ENCODE measurements at places on chromosomes 4 and X.

DNA sequence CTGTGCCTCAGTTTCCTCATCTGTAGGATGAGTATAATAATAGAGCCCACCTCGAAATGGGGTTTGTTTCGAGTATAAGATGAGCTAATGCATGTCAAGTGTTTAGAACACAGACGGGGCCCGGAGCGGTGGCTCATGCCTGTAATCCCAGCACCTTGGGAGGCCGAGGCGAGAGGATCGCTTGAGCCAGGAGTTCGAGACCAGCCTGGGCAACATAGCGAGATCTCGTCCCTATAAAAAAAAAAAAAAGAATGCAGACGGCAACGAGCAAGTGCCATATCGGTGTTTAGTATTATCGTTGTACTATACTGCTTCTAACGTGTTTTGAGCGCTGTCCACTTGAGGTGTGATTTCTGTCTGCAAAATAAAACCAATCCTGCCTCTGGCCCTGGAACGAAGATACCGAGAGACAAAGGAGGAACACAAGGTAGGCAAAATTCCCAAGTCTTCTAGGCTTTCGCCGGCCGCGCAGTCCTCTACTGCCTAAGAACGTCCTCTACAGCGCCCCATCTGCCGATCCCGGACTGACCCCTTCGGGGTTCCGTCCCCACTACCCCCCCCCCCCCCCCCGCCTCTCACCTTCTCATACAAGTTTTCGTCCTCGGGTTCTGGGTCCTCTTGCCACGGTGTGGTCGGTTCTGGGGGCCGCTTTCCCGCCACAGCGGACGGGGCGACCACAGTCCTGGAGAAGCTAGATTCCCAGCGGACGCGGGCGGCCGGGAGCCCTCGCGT, 442 bp downstream of the NDUFB11 start:
- no peak for DNase-seq

GRCh38 chr4:42709392-42710065, 52.6 kb upstream of the ATP8A1 start:
- no peak for DNase-seq

DNA sequence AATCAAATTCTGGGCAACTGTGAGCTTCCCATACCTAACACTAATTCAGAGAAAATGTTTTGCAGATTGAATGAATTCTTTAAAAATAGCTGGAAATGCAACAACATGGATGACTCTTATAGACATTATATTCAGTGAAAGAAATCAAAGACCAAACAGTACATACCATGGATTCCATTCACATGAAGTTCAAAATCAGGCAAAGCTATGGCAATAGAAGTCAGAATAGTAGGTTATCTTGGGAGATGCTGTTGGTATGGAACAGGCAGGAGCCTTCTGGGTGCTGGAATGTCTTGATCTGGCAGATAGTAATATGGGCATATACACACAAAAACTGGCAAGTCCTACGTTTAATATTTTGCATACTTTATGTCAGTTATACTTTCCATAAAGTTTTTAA, 25.5 kb upstream of the CBLL2 start:
- DNase-seq = peak; percentile 0

DNA sequence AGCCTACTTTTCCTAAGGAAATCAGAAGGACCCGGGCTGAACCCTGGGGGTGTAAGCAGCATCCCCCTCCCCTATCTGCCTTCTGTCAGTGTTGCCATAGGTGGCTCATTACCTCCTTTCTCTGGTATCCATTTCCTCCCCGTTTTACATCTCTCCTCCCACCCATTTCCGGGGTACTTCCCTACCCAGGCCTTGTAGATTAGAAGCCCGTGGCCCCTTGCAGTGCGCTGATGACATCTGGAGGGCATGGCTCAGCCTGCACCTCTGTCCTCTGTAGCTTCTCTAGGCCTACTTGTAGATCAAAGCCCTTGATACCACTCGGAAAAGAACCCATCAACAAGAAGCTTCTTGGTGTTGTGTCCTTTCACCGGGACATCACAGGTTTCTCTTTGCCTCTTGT, 71.8 kb downstream of the NBDY start:
- no peak for DNase-seq

DNA sequence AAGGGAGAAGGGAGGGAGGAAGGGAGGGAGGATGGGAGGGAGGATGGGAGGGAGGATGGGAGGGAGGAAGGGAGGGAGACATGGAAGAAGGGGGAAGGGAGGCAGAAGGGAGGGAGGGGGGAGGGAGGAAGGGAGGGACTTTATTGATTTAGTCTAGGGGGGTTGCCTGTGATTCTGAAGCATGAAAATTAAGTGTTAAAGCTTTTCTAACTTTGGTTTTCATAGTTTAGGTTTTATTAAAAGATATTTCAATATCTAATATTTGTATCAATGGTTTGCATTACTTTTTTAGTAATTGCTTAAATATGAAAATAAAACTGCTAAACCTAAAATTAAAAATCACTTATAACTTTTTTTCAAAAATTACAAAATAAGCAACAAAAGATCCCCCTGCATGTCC, 2.4 kb downstream of the PALLD start:
- DNase-seq = no peak

- DNase-seq = no peak
These were observed 31.8 kb downstream of the NAA11 start for GRCh38 chr4:79294064-79294463.

GRCh38 chr4:80452768-80453167, 117.2 kb downstream of the CFAP299 start:
- no peak for DNase-seq

DNA sequence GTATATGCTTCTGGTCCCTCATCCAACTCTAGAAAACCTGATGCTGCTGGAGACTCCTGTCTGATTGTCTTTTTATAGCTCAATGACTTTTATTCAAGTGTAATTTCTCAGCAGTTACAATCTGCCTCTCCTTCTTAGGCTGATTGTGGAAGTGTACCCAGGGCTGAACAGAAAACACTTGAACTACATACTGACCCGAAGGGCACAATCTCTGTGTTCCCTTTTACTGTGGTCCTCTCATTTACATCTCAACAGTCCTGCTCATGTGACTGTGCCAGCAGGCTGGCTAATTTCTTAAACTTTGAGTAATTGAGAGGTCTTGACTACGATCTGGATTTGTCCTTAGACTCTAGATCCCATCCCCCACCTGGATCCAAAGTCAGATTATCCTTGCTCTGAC, 863.4 kb downstream of the PDHA2 start:
- no peak for DNase-seq

GRCh38 chr4:110540982-110541451, 65.1 kb downstream of the ENPEP start:
- no peak for DNase-seq

- DNase-seq = no peak
These were observed 1961.5 kb upstream of the TENM3 start for GRCh38 chr4:180281724-180282123.

GRCh38 chr4:532588-533317, 33.7 kb downstream of the PIGG start:
- no peak for DNase-seq

- DNase-seq = no peak
These were observed 70.4 kb downstream of the METTL14 start for GRCh38 chr4:118755438-118756226.

DNA sequence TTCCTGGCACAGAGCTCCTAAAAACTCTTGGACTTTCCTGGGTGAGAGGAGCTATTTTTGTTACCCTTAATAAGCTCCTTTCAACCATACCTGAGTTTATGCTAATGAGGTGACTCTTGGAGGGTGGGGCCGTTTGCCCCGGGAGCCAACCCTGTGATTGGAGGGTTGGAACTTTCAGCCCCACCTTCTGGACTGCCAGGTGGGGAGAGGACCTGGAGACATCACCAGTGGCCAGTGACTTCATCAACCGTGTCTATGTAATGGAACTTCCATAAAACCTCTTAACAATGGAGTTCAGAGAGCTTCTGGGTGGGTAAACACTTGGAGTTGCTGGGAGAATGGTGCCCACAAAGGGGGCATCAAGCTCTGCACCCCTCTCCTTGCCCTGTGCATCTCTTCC, 17.9 kb upstream of the ENPP6 start:
- no peak for DNase-seq

GRCh38 chr4:7687006-7687405, 252.3 kb upstream of the PSAPL1 start:
- DNase-seq = no peak

- DNase-seq = no peak
These were observed 204.0 kb upstream of the PUDP start for GRCh38 chrX:7351926-7352325.

DNA sequence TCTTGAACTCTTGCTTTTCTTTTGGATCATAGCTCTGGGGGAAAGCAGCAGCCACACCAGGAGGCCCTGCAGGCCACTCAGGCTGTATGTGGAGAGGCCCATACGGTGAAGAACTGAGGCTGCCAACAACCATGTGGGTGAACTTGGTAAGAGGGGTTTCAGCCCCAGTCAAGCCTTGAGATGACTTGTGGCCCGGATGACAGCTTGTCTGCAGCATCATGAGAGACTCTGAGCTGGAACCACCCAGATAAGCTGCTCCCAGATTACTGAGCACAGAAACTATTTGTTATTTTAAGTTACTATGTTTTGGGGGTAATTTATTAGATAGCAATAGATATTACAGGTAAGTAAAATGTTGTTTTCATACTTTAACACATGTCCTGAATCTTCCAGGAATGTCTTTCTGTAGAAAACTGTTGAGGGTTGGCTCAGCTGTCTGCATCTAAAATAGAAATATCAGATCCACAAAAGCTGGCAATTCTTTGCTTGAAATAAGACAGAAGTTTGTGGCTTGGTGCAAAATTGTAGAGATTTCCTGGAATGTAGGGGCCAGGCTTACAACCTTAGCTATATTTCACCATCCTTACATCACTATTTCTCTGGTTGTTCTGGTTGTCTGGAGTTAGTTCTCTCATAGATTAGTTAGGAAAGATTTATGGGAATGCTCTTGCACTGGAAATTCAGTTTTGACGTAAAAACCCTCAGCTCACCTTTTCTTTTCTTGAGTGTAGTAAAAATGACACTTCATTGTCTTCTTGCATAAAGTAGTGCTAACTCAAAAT, 272.1 kb downstream of the RAPGEF2 start:
- peak; percentile 16 for DNase-seq

DNA sequence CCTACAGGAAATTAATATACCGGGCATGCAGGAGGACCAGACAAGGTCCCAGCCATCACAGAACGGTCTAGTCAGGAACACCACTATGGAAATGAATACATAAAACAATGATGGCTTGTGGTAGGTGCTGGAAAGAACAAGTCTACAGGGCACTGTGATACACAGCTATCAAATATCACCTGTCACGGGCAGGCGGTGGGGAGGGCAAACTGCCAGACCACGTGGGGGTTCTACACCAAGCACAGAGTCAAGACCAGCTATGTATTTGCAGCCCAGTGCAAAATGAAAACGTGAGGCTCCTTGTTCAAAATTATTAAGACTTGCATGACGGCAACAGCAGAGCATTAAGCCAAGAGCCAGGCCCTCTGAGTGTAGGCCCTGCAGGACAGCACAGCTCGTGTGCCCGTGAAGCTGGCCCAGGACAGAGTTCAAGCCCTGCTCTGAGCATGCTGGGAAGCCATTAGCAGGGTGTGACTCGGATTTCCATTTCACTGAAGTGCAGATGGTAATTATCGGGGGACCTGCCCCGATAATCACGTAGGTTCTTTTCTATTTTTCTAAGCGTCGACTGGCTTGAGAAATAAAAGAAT, 83.6 kb downstream of the JAKMIP1 start:
- no peak for DNase-seq

GRCh38 chr4:133450813-133451212, 301.7 kb downstream of the PCDH10 start:
- DNase-seq = no peak

- DNase-seq = no peak
These were observed 134.3 kb downstream of the BMPR1B start for GRCh38 chr4:94892051-94892450.

- no peak for DNase-seq
These were observed 26.7 kb upstream of the STOX2 start for GRCh38 chr4:183878251-183878970.

DNA sequence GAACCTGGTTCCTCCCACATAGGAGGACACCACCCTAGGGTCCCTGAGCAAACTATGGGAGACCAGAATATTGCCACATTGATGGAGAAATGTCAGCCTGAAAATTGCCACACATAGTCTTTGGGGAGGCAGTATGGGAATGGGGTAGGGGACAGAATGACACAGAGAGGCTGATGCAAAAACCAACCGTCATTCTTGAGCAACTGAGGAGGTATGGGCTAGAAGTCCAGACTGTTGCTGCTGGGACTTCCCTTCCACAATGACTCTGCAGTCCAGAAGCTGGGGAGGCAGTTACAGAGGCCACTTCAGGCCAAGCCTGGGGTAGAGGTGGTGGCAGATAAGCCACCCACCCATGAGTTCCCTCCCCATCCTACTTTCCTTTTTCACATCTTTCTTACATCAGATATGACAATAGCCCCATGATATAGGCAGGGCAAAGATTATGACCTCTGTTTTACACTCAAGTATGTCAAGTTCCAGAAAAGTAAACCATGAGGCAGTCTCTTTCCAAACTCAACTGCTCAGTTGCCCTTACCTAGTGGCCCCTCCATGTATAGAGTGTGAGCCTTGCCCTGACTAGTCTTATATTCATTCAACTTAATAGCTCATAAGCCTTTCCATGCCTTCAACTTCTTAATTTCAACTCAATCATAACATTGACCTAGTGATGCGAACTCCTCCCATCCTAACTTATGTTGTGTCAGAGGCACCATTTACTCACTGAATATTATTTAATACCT, 41.7 kb downstream of the VSIG4 start:
- DNase-seq = no peak

DNA sequence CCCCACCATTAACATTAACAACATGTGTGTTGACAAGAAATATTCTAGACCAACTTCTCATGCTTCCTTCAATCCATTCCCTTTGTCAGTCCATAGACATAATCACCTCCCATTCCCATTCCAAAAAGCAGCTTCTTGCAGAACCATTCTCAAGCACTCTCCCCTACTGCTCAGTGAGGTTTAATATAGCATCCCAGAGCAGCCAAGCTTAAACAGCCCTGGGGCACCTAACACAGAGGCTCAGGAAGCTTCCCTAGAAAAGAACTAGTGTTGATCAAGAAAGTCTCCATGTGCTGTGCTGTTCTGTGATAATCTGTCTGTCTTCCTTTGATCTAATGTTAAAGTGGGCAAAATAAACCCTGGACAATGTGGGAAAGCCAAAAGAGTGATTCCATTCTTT, 174.2 kb upstream of the NOCT start:
- no peak for DNase-seq

- no peak for DNase-seq
These were observed 585.3 kb upstream of the ATOH1 start for GRCh38 chr4:93243262-93243661.

DNA sequence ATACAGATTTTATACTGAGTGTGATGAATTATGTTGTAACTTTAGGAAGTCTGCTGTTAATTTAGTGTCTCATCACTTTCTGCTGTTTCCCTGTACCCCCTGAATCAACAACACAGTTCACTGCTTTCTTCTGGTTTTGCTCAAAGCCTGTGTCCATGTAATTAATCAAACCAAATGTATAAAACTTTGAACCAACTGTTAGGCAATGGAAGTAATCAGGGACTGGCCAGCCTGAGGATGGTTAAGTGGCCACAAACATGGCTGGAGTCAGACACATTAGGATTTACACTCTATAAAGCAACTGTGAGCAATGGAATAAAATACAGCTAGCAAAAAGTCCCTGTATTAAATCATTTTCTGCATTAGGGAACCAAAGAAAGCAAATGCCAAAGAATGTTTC, 42.6 kb downstream of the CXCL1 start:
- DNase-seq = no peak
